ENCODE measurements at places on chromosomes 1 and 21. TPM values are rescaled to one million over a fixed set of nuclear protein-coding genes. Genes with fewer than 3 reads are reported as not detected.

UROD gene
- total RNA-seq = 51.4 TPM

EDARADD gene
- total RNA-seq = 0.78 TPM

PRAMEF11 gene
- not detected for total RNA-seq

- peak; percentile 25 for DNase-seq
These were observed 43.4 kb downstream of the FHAD1 start for GRCh38 chr1:15290382-15290781.

DNA sequence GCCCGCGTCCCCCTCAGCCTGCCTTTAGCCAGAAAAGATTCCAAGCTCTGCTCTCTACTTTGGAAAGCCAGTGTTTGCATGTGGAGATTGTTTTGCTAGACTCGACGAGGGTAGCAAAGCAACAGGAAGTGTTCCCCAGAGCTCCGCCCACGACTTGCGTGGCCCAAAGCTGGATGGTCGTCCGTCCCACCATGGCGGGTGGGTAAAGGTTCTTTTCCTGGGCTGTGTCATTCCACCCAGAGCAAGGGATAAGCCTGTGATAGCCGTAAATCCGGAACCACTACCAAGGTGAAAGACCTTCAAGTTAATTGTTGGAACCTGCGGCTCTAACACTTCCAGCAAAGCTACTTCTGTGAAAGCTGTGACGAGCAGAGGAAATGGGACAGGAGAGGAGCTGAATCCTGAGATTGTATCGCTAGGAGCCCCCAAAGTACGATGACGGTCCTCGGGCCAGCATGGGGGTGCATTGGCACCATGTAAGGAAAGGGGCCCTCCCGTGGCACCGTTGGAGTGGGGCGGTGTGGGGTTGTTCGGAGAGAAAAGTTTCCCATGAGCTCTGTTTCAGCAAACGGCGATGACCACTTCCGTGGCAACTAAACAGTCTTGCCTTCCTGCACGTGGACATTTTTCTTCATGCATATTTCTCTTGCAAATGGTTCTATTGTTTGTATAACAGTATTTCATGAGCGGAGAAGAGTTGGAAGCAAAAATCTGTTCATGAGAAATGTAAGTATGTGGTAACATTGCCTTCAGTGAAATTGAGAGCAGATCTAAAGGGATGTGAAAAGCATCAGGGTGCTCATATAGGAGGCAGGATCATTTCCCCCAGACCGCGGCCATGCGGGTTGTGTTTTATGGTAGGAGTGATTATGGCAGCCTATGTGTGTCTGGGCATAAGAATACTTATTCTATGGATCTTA is 8.4 kb downstream of the MX2 start:
- peak; percentile 66 for DNase-seq

DNA sequence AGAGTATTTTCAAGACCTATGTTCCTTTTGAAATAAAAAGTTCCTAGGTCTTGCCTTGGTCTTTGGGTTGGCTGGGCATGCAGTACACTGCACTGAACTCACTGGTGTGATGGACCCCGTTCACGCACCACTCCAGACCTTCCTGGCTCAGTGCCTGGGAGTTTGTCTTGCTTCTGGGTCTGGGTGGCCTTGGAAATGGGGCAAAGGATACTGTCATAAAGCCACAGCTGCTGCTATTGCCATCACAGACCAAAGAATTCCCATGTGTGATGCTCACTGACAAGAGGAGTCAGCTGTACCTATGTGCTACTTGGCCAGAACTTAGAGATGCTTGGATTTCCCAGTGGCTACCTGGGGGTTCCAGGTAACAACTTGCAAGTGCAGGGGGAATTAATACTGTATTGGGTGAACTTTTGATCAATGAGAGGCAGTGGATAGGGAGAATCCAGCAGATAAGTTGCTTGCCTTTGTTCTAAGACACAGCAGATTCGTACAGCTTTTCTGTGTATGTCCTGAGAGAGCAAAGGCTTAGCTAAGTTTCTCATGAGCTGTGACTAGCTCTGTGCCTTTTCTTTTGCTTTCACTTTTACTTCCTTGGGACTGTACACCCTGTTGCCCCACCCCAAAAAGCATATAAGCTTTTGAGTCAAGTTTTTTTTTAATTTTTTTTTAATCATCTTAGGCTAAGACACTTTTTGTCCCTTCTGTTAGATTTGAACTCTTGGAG is 115.3 kb downstream of the RUNX1 start:
- no peak for DNase-seq

- peak; percentile 62 for DNase-seq
These were observed 30.6 kb downstream of the CDCP2 start for GRCh38 chr1:54122135-54122751.

DNA sequence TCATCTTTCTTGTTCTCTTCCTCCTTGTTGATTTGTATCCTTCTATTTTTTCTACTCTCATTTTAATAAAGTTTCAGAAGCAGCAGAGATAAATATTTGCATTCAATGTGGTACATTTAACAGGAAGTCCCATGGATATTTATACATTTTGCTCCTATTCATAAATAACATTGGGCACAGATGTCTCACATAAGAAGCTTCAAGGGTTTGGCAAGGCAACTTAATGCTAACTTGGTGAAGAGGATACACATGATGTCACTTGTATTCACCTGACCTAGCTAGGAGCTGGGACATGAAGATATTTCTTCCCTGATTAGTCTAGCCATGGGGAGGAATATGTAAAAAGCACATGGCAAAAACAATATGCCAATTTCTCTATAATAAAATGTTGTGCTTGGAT is 65.1 kb upstream of the DUSP10 start:
- DNase-seq = no peak

- DNase-seq = no peak
These were observed 1.5 kb downstream of the B4GALT2 start for GRCh38 chr1:43980255-43981134.

- no peak for DNase-seq
These were observed 32.0 kb downstream of the VANGL2 start for GRCh38 chr1:160432371-160432786.

DNA sequence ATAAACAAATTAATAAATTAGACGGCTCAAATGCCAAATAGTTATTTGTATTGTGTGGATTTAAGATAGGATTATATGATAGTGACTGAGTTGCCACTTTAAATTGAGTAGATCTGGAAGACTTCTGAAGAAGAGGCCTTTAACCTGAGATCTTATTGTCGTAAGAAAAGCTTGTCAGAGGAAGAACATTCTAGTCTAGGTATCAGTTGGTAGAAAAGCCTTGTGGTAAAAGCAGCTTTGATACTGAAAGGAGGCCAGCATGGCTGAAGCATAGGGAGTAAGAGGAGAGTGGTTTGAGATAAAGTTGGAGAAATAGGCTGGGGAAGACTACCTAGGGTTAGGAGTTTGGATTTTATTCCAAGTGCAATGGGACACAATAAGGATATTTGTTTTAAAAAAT is 29.1 kb downstream of the SLC30A7 start:
- no peak for DNase-seq

DNA sequence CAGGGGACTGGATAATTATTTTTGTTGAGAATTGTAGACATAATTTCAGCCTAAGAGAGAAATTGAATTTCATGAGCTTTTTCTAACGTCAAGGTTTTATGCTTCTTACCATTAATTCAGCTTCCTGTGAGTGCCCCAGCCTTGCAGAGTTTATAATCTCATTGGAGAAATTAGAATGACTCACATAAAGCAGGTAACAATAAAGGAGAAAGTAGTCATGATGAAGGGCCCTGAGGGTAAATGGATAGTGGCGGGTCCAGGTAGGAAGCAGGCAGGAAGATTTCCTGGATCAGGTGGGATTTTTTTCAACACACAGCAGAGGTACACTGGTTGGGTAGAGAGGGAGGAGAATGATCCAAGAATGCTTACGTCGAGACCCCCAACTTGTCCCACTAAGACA is 311.4 kb downstream of the BARHL2 start:
- DNase-seq = no peak

DNA sequence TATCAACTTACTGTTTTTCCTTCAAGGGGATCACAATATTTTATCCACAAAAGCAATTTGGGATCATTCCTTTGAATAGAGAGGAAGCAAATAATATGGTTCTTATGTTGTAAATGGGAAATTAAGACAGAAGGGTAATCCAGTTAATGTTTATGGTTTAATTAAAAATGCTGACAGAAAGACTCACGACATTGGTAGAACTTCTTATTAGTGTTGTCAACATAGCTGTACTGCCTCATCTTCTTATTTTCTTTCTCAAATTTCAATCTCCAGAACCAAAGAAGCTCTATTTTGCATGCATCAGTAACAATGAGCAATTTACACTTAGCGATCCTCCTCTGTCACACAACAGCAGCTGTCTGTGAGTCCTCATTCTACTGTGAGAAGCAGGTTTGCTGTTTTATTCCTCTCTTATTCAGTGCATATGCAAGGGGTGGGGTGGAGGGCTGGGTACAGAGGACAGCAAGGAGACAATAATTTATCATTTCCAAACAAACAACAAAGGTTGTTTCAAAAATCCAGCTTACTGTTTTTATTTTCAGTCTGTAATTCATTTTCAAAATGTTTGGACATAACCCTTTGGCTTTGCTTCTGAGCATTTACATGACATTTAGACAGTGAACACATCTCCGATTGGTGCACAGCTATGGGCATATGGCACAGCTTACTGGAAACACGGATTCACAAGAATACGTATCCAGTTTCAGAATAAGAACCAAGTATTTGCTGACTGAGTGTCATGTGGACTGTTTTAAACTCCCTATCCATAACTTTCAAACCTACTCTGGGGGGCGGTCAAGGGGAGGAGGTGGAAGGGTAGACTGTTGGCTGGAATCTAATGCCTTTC is 335.9 kb downstream of the RGS7 start:
- no peak for DNase-seq

DNA sequence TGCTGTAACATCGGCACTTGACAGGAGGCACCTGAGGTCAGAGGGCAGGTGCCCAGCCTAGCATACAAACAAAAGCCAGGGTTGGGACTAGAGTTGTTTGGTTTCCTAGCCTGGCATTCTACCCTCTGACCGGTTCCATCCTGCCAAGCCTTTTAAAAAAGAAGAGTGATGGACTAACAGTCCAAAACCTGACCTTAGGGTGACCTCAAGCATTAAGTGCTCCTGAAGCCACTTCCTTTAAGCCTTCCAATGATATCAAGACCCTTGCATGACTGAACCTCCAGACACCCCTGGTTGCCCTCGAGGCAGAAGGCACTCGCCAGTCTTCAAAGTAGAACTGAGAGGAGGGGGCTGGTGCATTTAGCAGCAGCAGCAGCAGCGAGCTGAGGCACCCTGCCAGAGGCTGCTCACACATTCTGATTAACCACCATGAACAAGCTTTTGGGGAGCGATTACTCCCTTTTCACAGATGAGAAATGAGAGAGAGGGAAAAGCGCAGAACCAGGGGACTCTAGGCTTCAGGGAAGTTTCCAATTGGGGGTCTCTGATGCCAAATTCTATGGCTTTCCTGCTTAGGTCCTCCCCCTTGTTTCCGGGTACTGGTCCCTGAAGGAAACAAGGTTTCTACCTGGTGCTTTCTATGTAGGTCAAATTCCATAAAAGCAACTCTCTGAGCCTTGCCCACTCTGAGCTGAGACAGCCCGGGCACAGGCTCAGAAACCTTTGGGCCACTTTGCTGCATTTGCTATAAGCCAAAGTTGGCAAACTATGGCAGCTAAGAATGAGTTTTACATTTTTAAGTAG is 9.2 kb downstream of the SLC2A1 start:
- DNase-seq = no peak

- no peak for DNase-seq
These were observed 735.4 kb downstream of the PTPRU start for GRCh38 chr1:29971703-29972102.

DNA sequence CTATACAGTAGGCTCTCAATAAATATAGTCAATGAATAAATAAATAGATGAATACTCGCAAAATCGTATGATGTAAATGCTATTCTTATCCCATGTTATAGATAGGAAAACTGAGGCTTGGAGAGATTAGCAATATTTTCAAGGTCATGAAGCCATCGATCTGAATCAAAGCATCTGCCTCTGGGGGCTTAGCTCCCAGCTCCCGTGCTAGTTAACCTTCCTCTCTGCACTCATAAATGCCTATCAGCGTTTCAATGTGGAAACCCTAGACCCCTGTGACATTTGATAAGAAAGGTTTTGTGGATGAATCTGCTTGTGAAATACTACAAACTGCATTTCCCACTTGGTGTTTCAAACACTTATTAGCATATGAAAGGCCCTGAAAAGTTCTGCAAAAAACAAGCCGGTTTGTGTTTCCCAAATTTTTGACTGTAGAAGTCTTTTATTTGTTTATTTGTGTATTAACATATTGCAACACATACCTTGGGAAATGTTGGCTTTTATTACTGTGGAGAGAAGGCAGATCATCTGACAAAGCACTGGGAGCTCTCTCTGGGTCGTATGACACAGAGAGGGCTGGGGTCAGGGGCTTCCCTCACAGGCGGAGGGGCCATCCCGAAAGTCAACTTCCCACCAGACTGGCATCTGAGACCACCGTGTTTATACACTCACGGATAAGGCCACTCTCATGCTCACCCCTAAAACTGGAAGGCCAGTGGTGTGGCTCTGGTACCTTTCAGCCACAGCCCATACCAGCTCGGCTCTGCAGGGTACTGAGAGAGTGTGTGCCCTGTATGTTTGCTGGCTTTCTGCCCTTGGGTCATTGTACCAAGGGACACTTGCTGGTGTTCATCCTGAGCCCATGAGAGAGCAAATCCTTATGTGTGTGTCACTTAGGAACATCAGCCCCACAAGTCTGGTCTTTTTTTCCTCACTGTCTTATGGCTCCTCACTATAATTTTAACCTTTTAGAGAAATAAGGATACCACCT is 993 bp upstream of the PROK1 start:
- DNase-seq = no peak

- DNase-seq = no peak
These were observed 4.0 kb upstream of the DMRTA2 start for GRCh38 chr1:50427086-50427817.

GRCh38 chr1:208058756-208059155 is 147.8 kb upstream of the CD34 start:
- DNase-seq = no peak

DNA sequence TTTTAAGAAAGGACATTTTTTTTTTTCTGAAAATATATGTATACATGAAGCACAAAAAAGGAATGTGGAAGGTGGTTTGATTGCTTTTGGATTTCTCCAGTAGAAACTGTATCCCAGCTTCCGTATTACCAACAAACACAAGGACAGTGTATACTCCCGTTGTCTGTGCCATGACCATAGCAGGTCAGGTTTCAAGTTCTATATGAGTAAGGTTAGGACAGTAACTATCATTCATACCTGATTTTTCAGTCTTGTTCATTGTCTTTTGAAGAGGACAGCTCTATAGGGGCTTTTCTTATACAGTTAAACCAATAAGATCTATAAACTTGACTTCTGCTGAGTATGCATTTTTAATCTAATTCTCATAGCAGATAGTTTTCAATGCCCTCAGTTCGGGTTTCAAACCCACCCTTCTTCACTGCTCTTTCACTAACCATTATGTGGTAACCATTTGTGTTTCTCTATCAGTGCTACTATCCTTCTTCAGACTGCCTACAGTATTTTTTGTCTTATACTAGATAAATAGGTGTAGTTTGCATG is 19.6 kb downstream of the UBAP2L start:
- DNase-seq = no peak

DNA sequence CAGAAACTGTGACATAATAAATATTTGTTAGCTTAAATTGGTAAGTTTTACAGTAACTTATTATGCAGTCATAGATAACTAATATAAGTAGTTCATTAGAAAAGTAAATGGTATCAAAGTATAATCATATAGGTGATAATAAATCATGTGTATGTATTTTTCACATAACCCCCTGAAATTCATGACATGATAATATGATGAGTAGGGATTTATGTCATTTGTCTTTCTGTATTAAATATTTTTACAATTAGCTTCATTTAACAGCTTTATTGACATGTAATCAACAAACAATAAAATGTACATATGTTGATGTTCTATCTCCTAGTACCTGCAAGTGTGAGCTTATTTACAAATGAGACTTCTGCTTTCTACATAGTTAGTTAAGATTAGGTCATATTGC is 9.8 kb upstream of the FCGR2A start:
- DNase-seq = no peak
